ENCODE measurements at places on chromosomes 6 and 20.

- DNase-seq = no peak
Observed at GRCh38 chr6:169316651-169317050, 63.0 kb upstream of the THBS2 start.

GRCh38 chr6:21907291-21907690 is 313.7 kb downstream of the SOX4 start:
- no peak for DNase-seq

DNA sequence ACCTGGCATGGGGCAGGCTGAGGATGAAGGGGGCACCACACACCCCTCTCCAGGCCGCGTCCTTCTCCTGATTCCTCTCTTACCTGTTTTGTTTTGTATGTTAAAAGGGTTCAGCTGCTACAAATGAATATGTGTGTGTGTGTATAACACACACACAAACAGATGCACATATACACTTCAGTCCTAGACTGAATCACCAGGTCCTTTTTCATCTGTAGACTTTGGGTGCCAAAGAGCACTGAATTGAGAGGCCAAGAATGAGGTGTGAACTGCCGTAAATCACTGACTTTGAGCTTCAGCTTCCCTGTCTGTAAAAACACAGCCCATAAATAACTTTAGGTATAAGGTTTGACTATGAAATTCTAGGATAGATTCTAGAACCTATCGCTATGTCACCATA is 40.5 kb downstream of the SULF2 start:
- DNase-seq = no peak

DNA sequence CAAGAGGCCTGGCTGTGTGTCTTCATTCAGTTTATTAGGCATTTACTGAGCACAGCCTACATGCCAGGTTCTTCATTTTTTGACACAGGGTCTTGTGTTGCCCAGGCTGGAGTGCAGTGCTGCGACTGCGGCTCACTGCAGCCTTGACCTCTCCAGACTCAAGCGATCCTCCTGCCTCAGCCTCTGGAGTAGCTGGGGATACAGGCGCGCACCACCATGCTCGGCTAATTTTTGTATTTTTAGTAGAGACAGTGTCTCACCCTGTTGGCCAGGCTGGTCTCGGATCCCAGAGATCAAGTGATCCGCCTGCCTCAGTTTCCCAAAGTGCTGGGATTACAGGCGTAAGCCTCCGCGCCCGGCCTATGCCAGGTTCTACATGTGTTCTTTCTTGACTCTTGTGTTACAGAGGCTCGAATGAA is 601 bp upstream of the ATRN start:
- no peak for DNase-seq

GRCh38 chr6:8100159-8100854 is 2.0 kb downstream of the EEF1E1 start:
- no peak for DNase-seq

DNA sequence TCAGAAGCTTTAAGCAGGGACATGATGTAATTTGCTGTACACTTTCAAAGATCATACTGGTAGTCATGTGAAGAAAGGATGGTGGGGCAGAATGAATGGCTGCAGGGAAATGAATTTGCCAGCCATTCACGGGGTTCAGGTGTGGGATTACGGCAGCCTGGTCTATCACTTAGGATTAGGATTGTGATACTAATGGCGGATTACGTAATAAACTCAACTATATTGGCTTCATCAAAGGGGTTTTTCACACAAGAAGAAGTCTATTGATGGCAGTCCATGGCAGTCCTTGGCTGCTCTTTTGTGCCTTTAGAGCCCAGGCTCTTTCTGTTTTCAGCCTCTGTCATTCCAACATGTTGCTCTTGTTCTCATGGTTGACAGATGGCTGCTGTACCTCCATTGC is 12.6 kb upstream of the EEF1E1 start:
- DNase-seq = no peak

- no peak for DNase-seq
Observed at GRCh38 chr6:144334150-144334708, 49.1 kb downstream of the UTRN start.

DNA sequence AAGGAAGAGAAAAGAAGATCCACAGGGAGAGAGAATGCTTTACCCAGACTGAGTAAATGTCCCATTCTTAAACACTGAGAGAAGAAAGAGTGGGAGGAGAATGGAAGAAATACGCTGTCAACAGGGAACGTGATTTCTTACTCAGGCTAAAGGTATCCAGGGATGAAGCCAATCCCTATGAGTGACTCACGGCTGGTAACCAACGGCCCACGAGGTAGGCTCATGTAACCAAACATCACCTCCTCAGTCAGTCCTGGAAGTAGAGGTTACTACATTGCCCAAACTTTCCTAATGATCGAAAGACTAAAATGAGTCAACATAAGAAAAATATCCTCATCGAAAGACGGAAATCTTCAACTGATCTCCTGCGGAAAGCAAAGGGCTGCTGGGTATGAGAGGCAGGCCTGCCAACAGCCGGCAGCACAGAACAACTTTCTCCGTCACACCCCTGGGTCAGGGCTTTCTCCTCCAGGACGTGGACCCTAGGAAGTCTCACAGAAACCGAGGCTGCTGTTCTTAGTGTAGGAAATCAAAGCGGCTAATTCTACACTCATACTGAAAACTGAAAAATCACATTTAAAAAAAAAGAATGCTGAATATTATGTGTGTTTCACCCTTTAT is 292.6 kb downstream of the GMDS start:
- DNase-seq = no peak

DNA sequence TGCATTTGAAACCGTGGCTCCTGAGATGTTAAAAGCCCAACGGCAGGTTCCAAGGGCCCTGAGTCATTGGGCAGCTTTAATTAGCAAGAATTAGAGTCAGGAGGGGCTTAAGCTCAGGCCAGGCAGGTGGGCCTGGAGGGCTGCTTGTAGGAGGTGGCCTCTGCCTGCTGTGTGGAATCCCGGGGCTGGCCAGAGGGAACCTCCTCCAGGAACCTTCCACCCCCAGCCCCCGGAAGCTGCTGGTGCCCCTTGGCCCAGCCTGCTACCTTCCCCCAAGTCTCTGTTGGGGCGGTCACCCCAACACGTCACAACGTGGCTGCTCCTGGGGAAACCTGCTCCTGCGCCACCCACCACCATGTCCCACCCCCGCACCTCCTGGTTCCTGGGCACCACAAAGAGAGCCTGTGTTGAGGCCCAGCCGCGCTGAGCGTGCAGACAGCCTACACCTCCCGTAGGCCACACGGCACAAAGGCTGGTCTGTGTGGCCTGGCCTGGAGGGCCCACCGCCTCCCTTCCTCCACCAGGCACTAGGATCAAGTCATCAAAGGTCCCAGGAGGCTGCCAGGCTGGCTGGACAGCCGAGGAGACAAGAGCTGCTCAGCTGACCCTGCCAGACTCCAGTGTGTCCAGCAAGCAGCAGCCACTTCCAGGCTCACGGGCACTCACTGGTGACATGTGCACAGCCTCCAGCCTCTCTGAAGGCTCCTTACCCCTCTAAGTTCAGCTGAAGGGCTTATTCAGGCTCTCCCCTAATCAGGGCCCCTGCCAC is 86.3 kb downstream of the SNX5 start:
- DNase-seq = no peak
